ENCODE measurements at places on chromosomes 7 and 10.

- no peak for DNase-seq
These were observed 291.1 kb downstream of the ZNF248 start for GRCh38 chr10:37566332-37566731.

- DNase-seq: no peak
These were observed 179.5 kb downstream of the STK31 start for GRCh38 chr7:23889566-23889965.

DNA sequence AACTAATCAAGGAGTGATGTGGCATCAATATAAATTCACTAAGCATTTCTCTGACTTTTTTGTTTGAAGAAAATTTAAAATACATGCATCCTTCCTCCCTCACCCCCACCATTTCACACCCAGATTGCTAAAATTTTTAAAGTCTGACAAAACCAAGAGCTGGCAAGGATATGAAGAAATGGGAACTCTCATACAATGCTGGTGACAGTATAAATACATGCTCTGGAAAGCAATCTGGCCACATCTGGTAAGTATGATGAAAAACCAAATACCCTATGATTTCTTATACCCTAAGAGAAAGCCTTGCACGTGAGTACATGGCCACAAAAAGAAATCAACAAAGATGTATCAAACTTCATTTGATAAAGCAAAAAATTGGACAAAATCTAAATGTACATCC is 31.2 kb downstream of the P4HA1 start:
- DNase-seq: no peak

DNA sequence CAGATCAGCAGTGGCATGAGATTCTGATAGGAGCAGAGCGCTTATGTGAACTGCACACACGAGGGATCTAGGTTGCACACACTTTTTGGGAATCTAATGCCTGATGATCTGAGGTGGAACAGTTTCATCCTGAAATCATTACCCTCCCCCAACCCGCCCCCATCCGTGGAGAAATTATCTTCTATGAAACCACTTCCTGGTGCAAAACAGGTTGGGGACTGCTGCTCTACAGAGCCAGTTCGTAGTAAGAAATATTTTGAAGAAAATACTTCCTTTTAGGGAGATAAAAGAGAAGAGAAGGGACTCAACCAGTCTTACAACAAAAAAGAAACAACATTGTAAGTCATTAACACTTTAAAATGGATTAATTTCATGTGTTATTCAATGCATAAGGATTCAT is 1308.2 kb downstream of the GATA3 start:
- no peak for DNase-seq

DNA sequence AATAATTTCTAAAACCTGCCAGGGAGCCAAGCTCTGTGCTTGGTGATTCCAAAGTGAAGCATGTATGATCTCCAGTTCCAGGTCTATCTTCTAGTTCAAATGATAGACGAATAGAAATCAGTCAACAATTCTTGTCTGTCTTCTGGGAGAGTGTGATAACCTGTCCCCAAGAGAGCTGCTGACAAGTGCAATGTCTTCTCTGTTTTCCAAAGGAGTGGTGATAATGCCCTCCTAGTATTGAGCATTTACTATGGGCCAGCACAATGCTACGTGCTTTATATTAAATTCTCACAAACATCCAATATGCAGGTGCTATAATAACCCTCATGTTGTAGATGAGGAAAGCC is 10.2 kb downstream of the MXI1 start:
- DNase-seq: no peak

DNA sequence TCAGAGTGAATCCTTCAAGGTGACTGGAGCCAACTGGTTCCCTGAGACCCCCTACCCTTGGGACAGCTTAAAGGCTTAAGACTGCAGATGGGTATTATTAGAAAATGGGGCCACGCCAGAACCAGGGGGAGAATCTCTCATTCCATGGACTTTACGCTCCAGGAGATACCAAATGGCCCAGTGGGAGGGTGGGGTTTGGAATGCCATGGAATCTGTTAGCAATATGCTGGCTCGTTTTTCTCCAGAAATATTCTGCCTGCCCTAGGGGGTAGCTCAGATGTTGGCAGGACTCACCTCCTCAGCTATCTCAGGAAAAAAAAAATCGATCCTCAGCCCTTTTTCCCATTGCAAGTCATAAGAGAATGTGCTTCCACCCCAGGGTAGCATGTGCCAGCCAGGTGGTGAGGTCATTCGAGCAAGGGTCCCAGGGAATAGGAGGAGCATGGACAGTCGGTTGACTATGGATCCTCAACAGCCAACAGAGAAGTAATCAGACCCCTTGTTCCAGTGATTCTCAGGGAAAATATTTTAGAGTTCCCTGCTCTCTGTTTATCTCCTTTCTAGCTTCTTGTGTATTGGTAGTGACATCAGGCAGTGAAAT is 22.9 kb downstream of the SVIL start:
- DNase-seq: no peak

GRCh38 chr10:51886438-51887068 is 187.2 kb upstream of the CSTF2T start:
- DNase-seq: no peak

- DNase-seq: no peak
These were observed 7.3 kb downstream of the DPYSL4 start for GRCh38 chr10:132193907-132194552.

GRCh38 chr10:5416981-5417380 is 4.6 kb downstream of the NET1 start:
- no peak for DNase-seq

DNA sequence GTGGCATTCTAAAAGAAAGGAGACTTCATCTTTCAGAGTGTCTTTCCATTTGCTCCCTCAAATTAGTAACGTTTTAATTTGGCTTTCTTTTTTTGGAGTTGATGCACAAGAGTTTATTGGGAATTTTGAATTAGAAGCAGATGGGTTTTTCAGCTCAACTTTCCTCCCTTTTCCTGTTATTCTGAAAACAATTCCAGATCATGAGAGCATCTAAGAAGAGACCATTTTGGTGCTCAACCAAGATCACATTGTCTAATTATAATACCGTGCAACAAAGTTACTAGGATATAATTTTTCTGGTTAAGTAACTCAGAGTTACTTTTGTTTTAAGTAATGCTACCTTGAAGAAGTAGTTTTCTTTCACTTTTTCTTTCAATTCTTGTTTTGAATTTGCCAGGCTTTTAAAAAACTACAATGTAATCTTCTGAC is 396.6 kb upstream of the KLF6 start:
- no peak for DNase-seq
